ENCODE measurements at places on chromosomes 1 and 21.

DNA sequence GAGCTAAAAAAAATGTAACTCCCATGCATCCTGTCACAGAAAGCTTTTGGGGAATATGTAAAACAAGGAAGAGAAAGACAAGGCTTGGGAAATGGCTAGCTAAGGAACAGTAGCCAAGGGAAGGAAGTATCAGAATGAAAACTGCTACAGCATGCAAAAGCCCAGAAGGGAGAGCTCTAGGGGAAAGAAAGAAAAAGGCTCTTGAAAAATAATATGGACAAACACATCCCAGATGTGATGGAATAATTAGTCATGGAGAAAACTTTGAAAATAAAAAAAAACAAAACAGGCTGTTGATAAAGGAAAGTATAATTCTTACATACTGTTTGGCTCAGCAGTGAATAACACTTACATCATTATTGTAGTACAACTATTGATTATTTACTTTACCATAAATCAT lies 47.9 kb upstream of the VCAM1 start:
- no peak overlapping the region for H3K27ac ChIP-seq
- DNase-seq, result no peak
- no peak overlapping the region for H3K4me3 ChIP-seq
- H3K36me3 ChIP-seq, result no peaks in the 10 kb centered on the region

DNA sequence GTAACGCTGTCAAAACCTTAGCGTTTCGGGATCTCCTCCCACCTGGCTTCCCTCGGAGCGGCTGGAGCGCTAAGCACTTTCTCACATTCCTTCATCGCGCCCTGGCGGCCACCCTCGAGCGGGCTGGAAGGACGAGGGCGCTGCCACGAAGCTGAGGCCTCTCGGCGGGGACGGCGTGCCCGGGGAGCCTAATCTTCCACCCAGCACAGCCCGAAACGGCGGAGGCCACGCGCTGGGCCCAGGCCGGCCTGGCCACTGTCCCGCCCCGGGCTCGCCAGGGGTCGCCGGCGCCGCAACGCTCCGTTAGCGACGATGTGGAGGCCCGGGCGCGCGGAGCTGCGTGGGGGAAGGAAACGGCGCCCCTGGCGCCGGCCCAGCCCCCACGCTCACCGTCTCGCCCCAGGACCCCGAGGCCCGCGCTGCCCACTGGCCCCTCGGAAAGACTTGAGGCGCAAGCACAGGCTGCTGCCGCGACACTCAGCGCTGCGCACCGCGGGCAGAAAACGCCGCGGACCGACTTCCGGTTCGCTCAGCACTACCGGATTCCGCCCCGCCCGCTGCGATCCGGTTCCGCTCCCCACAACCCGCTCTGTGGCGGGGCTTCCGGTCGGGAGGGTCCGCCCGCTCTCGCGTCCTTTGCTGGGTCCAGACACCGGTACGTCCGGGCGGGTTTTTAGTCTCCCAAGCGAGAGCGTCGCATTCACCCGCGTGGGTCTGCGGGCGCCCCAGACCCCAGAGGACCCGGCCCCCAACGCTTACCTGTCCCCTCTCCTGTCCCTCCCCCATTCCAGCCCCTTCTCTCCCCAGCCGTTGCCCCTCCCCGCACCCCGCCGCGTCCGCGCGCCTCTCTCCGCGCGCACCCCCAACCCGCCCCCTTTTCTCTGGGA lies at the start of gene YBEY:
TSS of gene YBEY (plus strand) at position 582 of the 887 bp plus-strand sequence. CDS start 572 bp downstream, outside the sequence.
- H3K27ac ChIP-seq, result peak within 1 kb of the TSS; percentile 94
- no peaks in the 10 kb centered on the region for H3K27me3 ChIP-seq
- peak within 1 kb of the TSS; percentile 93 for H3K4me3 ChIP-seq
- DNase-seq, result peak; percentile 73

DNA sequence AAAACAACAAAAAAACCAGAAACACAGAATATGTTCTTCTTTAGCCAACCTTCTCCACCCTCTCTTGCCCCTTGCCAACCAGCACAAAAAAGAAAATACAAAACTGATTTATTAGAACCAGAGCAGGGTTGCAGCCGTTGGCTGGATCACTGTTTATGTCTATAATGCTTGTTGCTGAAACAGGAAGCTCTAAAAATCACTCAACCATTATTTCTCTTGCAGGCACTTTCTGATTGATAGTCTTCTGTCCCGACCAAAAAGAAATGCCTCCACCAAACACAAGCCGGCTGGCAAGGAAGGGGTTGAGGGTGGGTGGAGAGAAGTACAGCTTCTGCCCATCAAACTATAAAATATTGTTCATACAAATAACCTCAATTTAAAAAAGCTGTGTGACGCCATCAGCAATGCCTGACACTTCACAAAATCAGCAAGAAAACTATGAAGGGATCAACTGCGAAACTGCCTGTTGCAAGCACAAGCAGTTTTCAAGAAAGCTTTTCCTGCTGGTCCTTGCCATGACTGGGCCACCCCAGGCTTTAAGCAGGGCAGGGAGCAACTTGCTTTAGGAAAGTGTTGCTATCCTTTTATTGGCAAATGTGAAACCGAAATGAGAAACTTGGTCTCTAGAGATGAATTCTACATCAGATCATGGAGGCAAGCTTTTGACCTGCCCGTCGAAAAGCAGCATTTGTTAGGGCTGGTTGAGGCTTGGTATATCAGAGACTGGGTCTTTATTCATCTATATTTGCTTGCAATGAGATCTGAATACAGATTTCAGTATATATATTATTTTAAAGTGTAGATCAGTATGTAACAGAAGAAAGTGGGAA lies 174.2 kb downstream of the RUNX1 start:
- H3K27ac ChIP-seq, result no peak overlapping the region
- H3K36me3 ChIP-seq, result peaks cover 53% of the 10 kb centered on the region
- H3K27me3 ChIP-seq, result no peaks in the 10 kb centered on the region
- no peak for DNase-seq
- H3K4me3 ChIP-seq, result no peak overlapping the region

- peaks cover 1% of the 10 kb centered on the region for H3K36me3 ChIP-seq
- no peak for DNase-seq
- no peak overlapping the region for H3K4me3 ChIP-seq
These were observed 111.2 kb downstream of the GIPC2 start for GRCh38 chr1:78156805-78157521.

- no peak for DNase-seq
- H3K4me1 ChIP-seq, result peaks cover 4% of the 10 kb centered on the region
- no peaks in the 10 kb centered on the region for H3K36me3 ChIP-seq
- H3K4me3 ChIP-seq, result peak overlapping the region; percentile 56
- H3K27ac ChIP-seq, result no peak overlapping the region
These were observed 35.5 kb upstream of the HHAT start for GRCh38 chr1:210293171-210293607.

GRCh38 chr1:203480525-203481084 lies 5.0 kb downstream of the PRELP start:
- no peak for DNase-seq
- H3K27me3 ChIP-seq, result peaks cover 12% of the 10 kb centered on the region
- no peaks in the 10 kb centered on the region for H3K36me3 ChIP-seq
- no peak overlapping the region for H3K4me3 ChIP-seq
- H3K4me1 ChIP-seq, result peaks cover 5% of the 10 kb centered on the region
- no peak overlapping the region for H3K27ac ChIP-seq

DNA sequence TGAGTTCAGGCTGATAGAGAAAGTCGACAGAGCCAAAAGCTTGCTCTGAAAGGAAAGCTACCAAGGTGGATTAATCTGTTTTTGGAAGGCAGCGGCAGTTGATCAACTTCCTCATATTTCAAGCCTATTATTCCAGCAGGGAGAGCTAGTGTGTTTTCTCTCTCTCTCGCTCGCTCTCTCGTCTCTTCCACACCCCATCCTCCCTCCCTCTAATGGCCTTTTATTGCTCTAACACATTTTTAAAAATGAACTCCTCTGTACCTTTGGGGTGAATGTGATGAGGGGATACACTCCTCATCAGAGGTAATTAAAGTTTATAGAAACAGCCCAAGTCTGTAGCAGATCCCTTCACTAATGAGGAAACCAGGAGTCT lies 126.4 kb downstream of the CLIC6 start:
- no peak for DNase-seq
- peaks cover 65% of the 10 kb centered on the region for H3K36me3 ChIP-seq
- no peak overlapping the region for H3K4me3 ChIP-seq
- H3K27me3 ChIP-seq, result no peaks in the 10 kb centered on the region

GRCh38 chr1:63935553-63935952 lies 161.7 kb downstream of the ROR1 start:
- no peak overlapping the region for H3K27ac ChIP-seq
- H3K4me1 ChIP-seq, result no peaks in the 10 kb centered on the region
- no peak overlapping the region for H3K4me3 ChIP-seq
- DNase-seq, result no peak
- H3K27me3 ChIP-seq, result peaks cover 16% of the 10 kb centered on the region
- H3K36me3 ChIP-seq, result no peaks in the 10 kb centered on the region

DNA sequence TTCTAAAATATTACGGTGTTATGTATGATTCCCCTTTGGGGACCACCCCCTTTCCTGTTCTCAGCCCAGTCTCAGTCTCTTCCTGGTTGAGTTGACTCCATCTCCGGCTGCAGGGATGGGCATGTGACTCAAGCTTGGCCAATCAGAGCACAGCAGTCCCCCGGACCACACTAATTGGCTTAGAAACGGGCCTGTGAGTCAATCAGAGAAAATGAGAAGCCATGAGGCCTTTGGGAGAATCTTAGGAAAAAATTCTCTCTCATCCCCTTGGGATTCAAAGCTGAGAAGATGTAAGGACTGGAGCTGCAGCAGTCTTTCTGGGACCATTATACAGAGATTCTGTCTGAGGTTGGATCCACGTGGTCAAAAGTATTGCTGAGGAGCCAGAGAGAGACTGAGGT lies 10.7 kb upstream of the FHAD1 start:
- H3K27me3 ChIP-seq, result peaks cover 18% of the 10 kb centered on the region
- H3K4me1 ChIP-seq, result no peaks in the 10 kb centered on the region
- no peak overlapping the region for H3K27ac ChIP-seq

GRCh38 chr1:91774520-91775203 lies 111.3 kb downstream of the TGFBR3 start:
- H3K27ac ChIP-seq, result peak overlapping the region; percentile 58
- H3K27me3 ChIP-seq, result no peaks in the 10 kb centered on the region
- H3K4me1 ChIP-seq, result peaks cover 43% of the 10 kb centered on the region
- DNase-seq, result no peak
- H3K36me3 ChIP-seq, result peaks cover 7% of the 10 kb centered on the region
- H3K4me3 ChIP-seq, result no peak overlapping the region

DNA sequence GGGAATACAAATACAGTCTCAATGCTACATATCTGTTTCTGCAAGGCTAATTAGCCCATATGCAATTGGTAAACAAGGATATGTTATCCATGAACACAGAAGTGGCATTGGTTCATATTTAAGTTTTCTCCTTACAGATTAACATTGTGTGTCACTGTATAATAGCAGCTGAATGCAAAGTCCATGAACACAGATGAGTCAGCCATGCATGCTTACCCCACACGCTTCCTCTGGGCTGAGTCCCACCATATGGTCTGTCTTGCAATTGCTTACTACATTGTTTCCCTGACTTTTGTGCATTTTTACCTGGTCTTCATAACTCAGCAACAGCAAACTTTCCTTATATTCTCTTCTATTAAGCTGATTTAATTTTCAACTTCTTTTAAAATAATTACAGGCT lies 41.5 kb upstream of the TSNAX start:
- H3K4me3 ChIP-seq, result no peak overlapping the region
- no peaks in the 10 kb centered on the region for H3K36me3 ChIP-seq
- DNase-seq, result no peak
- no peaks in the 10 kb centered on the region for H3K4me1 ChIP-seq

GRCh38 chr1:20349561-20349960 lies 58.9 kb downstream of the VWA5B1 start:
- H3K4me3 ChIP-seq, result no peak overlapping the region
- no peaks in the 10 kb centered on the region for H3K4me1 ChIP-seq
- H3K27ac ChIP-seq, result no peak overlapping the region
- H3K36me3 ChIP-seq, result peaks cover 2% of the 10 kb centered on the region
- no peak for DNase-seq

- no peaks in the 10 kb centered on the region for H3K36me3 ChIP-seq
- no peaks in the 10 kb centered on the region for H3K4me1 ChIP-seq
- DNase-seq, result no peak
- no peak overlapping the region for H3K4me3 ChIP-seq
These were observed 132.2 kb upstream of the HOOK1 start for GRCh38 chr1:59682396-59683080.

DNA sequence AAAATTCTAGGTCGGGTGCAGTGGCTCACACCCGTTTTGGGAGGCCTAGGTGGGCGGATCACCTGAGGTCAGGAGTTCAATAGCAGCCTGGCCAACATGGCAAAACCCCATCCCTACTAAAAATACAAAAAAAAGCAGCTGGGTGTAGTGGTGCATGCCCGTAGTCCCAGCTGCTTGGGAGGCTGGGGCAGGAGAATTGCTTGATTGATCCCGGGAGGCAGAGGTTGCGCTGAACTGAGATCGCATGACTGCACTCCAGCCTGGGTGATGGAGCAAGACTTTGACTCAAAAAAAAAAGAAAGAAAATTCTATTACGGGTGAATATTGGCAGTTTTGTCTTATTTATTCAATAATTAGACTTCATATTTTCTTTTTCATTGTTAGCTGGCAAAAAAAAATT lies 62.1 kb downstream of the SNX7 start:
- no peak for DNase-seq
- no peak overlapping the region for H3K4me3 ChIP-seq
- H3K27ac ChIP-seq, result no peak overlapping the region
- H3K27me3 ChIP-seq, result peaks cover 29% of the 10 kb centered on the region

DNA sequence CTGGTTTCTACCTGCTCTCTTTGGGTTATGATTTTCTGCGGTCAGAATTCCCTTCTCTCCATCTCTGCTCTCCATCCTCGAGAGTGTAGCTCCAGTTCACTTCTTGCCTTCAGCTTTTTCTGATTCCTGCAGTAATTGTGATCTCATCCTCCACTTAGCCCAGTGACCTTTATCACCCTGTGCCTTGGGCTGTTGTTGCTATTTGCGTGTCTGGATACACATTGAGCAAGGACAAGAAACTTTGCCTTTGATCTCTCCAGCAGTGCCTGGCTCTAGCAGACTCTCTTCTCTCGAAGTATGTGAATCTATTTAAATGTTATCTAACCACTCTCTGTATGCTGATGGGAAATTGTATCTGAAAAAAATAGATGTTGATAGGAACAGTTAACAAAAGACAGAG lies 76.4 kb upstream of the MARK1 start:
- no peaks in the 10 kb centered on the region for H3K4me1 ChIP-seq
- H3K27ac ChIP-seq, result no peak overlapping the region
- H3K4me3 ChIP-seq, result no peak overlapping the region
- no peak for DNase-seq
- peaks cover 66% of the 10 kb centered on the region for H3K27me3 ChIP-seq

DNA sequence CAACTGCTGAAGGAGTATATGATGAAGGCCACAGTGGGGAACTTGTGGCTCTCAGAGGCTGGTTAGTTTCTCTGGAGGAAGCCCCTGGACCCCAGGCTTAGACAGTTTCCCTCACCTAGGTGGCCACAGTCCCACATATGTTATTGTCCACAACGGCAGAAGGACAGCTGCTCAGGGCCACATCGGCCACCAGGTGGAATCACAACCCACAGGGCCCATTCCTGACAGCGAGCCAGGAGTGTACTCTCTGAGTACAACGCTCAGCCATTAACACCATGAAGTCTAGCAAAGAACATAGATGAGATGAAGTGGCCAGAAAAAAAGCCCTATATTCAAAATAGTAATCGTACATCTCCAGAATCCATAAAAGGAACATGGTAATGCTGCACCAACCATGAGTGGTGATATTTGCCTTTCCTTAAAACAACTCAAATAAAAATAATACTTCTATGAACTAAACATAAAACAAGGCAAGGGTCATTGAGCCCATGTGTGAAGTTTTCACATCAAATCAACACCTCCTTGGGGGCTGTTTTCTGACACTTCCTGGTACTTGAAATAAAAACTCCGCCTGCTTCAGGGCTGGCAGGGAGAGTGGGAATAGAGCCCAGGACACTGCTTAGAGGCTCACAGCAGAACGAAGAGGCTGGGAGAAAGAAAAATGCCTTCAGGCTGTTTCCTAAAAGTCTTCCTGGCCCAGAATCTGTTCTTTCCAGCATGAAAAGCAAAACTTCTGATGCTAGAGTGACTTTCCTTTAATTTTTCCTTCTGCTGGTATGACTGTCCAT lies 383.3 kb downstream of the HHAT start:
- no peak overlapping the region for H3K4me3 ChIP-seq
- no peak for DNase-seq
- H3K36me3 ChIP-seq, result no peaks in the 10 kb centered on the region
- H3K27me3 ChIP-seq, result no peaks in the 10 kb centered on the region

All from central memory CD8-positive, alpha-beta T cell (primary cell).